ENCODE measurements at places on chromosomes 2 and 18. TPM values are rescaled to one million over a fixed set of nuclear protein-coding genes. Genes with fewer than 3 reads are reported as not detected.
A peak's percentile ranks its signal among the peaks of the same experiment; 100 is the strongest.

The CDK15 gene
- total RNA-seq, result 0.94 TPM

- no peak for DNase-seq
- H3K4me1 ChIP-seq, result no peaks in the 10 kb centered on the region
- H3K27ac ChIP-seq, result no peak overlapping the region
Observed at GRCh38 chr2:212523756-212524155, 14.8 kb downstream of the ERBB4 start.

- no peaks in the 10 kb centered on the region for H3K27me3 ChIP-seq
- H3K4me3 ChIP-seq, result no peak overlapping the region
- no peaks in the 10 kb centered on the region for H3K36me3 ChIP-seq
- H3K4me1 ChIP-seq, result peaks cover 9% of the 10 kb centered on the region
- no peak for DNase-seq
Observed at GRCh38 chr2:121833358-121833723, 77.9 kb downstream of the TSN start.

The IL37 gene
- 118 TPM for total RNA-seq

The ALPI gene
- total RNA-seq, result not detected

DNA sequence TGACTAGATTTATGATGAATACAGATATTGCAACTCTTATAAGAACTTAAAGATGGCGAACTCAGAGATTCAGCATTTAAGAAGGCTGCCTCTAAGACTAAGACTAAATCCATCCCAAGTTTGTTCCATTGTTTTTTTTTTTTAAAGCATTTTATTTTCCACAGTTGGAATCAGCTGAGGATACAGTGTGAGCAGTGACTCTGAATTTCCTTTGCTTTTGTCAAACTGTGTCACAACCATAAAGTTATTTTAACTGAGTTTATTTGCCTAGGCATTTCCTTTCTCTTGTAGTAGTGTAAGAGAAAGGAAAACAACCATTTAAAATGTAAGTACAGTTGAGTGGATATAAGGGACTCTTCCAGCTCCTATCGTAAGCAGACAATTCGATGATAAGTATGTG lies 63.9 kb downstream of the ZEB2 start:
- peaks cover 56% of the 10 kb centered on the region for H3K4me1 ChIP-seq
- H3K27me3 ChIP-seq, result no peaks in the 10 kb centered on the region
- no peaks in the 10 kb centered on the region for H3K36me3 ChIP-seq
- no peak for DNase-seq
- H3K27ac ChIP-seq, result no peak overlapping the region

GRCh38 chr2:105141099-105141614 lies 100.4 kb upstream of the GPR45 start:
- H3K27ac ChIP-seq, result no peak overlapping the region
- H3K4me3 ChIP-seq, result no peak overlapping the region
- peaks cover 25% of the 10 kb centered on the region for H3K4me1 ChIP-seq
- peaks cover 27% of the 10 kb centered on the region for H3K27me3 ChIP-seq

DNA sequence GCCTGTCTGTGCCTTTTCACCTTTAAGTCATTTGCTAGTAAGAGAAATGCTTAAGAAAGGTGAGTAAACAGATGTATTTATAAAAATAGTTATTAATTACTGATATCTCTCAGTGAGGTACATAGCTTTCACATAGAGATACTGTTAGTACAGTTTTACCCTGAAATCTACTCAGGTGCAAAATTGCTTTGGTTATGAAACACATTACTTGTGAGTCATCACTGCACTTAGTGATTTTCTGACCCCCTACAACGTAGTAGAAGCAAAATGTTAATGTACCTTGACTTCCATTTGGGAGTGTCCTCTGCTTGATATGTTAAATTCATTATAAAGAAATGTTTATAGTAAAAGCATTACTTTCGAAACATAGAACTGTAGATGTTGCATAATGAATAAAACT lies 6.5 kb downstream of the GLS start:
- H3K36me3 ChIP-seq, result no peaks in the 10 kb centered on the region
- no peak overlapping the region for H3K4me3 ChIP-seq

DNA sequence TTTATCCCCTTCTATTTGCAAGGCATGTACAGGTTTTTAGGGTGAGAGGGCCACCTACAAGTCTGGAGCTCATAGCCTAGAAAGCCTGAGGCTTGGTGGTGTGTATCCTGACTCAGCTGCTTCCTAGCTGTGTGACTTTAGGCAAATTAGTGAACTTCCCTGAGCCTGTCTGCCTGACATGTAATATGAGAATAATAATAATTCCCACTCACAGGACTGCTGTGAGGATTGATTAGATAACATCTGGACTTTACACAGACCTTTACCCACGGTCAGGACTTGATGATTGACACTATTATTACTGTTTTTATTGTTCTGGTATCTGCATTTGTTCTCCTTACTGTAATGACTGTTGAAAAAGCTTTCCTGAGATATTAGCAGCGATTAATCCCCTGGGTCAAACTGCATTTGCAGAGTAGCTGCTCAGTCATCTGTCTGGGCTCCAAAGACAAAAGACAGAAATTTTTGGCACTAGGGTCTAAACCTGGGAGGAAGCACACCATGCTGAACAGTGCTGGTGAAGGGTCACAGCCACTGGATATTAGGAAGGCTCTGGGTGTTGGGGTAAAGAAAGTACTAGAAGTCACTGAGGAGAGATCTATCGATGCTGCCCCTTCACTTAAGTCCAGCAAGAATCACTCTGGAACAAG lies 276.5 kb upstream of the FN1 start:
- no peaks in the 10 kb centered on the region for H3K27me3 ChIP-seq
- DNase-seq, result no peak
- H3K4me1 ChIP-seq, result peaks cover 20% of the 10 kb centered on the region

DNA sequence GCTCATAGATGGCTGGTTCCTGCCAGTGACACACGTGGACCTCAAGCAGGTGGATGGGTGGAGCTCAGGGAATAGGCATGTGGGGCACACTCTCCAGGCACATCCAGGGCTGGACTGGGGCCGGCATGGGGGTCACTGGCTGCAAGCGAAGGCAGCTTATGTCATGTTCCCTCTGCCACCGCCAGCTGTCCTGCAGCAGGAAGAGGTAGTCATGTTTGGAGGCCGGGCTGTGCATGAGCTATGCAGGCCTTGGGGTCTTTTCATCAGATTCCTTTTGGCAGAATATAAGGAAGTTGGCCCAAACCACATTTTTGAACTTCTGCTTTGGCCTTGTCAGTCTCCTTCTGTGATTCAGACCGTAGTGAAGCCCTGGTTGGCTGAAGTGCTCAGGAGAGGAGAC lies 61.5 kb downstream of the AGAP1 start:
- H3K27ac ChIP-seq, result no peak overlapping the region
- H3K4me1 ChIP-seq, result peaks cover 7% of the 10 kb centered on the region
- no peaks in the 10 kb centered on the region for H3K27me3 ChIP-seq
- DNase-seq, result no peak
- no peak overlapping the region for H3K4me3 ChIP-seq

DNA sequence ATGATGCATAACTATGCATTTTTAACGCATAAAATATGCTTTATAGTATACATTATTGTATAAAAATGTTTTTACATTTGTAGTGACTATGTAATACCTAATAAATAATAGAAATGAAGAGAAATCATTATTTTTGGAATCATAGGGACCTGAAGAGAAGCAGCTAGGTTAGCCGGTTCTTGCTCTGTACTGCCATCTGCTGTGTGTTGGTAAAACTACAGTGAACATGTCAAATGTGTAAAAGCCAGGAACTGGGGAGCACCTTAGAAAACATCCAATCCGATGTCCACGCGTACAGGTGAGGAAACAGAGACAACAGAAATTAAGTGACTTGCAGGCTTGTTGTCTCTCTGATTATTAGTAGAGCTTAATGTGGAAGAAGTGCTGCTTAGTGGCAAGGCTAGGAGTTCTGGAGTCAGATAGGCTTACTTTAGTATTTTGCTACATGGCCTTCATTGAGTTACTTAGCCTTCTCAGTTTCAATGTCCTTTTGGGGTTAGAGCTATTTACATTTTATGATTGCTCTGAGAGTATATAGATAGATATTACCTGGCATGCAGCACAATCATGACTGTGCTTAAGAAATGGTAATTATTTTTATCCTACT lies 386.5 kb downstream of the DLGAP1 start:
- no peaks in the 10 kb centered on the region for H3K27me3 ChIP-seq
- no peak overlapping the region for H3K4me3 ChIP-seq
- no peak for DNase-seq
- no peaks in the 10 kb centered on the region for H3K36me3 ChIP-seq
- H3K27ac ChIP-seq, result no peak overlapping the region

DNA sequence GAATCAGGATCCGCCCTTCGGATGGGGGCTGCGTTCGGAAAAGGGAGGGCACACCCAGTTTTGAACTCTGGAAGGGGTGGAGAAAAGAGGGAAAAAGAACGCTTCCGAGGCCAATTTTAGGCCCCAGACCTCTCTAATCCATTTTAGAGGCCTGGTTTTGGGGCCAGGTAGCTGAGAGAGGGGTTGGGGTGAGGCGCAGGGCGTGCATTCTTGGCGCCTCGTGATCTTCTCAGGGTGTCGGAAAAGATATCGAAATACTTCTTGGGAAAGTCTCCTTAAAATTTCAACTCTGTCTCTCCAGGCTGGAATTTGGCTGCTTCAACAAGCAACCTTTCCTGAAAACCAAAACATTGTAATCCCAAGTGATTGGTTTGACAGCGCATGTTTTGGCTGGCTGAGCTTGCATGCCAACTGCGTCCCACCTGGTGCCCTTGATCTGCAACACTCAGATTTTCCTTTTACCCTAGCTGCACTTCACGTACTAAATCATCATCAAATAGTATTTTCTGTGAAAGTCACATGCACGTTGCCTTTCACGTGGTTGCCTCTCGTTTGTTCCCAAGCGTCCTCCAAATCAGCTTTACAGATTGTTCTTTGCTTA lies 864 bp upstream of the XPO1 start:
- peaks cover 26% of the 10 kb centered on the region for H3K4me1 ChIP-seq
- H3K36me3 ChIP-seq, result no peaks in the 10 kb centered on the region
- H3K27ac ChIP-seq, result peak overlapping the region; percentile 97
- DNase-seq, result no peak

DNA sequence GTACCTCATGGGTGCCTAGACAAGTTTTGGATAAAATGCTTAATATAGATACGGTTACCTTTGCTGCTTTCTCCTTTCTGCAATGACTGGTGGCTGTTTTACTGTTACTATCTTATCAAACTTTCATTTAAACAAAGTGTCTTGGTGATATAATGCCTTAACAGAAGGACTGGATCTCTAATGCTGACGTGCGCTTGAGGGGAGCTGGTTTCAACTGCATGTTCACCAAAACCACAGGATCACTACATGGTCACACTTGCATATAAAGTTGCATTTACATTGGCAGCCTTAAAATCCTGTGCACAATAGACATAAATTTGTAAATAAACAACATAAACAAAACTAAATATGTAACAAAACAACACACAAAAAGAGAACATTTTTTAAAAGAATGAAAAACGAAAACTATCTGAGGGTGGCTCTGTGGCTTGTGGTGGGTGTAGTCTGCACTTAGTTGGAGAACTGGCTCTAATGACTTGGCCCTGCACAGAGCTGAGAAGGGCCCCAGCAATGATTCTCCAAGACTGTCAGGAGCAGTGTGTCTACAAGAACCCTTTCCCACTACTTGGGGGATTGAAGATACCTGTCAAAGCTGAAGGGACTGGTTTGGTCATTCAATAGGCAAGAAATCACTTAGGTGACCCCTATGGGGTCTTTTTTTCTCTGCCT lies 135.5 kb downstream of the UXS1 start:
- no peak overlapping the region for H3K27ac ChIP-seq
- peaks cover 14% of the 10 kb centered on the region for H3K4me1 ChIP-seq
- H3K36me3 ChIP-seq, result no peaks in the 10 kb centered on the region
- no peak overlapping the region for H3K4me3 ChIP-seq

GRCh38 chr2:46909771-46910419 lies 5.7 kb downstream of the MCFD2 start:
- DNase-seq, result no peak
- no peak overlapping the region for H3K4me3 ChIP-seq
- H3K27me3 ChIP-seq, result no peaks in the 10 kb centered on the region

DNA sequence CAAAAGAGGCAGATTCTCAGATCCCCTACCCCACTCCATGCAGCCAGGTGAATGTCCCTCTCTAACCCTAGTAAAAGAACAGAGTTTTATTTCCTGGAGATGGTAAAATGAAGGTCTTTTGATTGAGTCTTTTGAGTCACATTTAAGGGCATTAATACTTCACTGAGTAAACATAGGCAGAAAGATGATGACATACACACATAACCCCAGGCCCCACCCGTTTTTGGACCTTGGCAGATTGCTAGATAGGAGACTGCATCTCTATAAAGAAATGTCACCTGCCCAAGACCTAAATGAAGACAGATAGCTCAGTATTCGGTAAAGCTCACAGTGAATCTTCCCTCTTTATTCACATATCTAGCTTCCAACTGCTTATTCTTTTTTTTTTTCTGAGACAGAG lies 28.3 kb upstream of the PEX13 start:
- H3K36me3 ChIP-seq, result no peaks in the 10 kb centered on the region
- DNase-seq, result no peak
- no peaks in the 10 kb centered on the region for H3K4me1 ChIP-seq
- H3K27ac ChIP-seq, result no peak overlapping the region

- H3K27me3 ChIP-seq, result no peaks in the 10 kb centered on the region
- H3K36me3 ChIP-seq, result no peaks in the 10 kb centered on the region
- H3K4me1 ChIP-seq, result peaks cover 17% of the 10 kb centered on the region
- peak overlapping the region; percentile 77 for H3K27ac ChIP-seq
- DNase-seq, result no peak
Observed at GRCh38 chr18:76264198-76264875, 230.7 kb downstream of the ZNF516 start.
